Sigmoid colon (tissue), 7 donors: ENCODE measurements at places on chromosomes 2 and 18. TPM values are rescaled to one million over a fixed set of nuclear protein-coding genes. Genes with fewer than 3 reads are reported as not detected.

DNA sequence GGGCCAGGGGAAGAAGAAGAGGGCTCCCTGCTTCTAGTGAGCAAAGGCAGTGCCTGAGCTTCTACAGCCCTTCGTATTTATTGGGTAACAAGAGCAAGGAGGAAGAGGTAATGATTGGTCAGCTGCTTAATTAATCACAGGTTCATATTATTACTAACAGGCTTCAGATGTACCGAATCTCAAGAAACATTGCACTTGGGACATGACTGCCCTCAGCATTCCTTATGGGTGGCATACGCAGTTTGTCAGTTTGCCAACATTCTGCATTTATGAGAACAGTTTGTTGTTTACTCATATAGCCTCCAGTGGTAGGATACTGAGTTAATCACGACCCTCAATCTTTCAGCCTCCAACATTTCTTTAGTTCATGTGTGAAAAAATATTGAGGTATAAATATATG, 84.5 kb downstream of the HIBCH start:
- H3K27ac ChIP-seq, result no peak overlapping the region
- no peak overlapping the region for H3K4me3 ChIP-seq
- no peak for DNase-seq
- no peaks in the 10 kb centered on the region for H3K4me1 ChIP-seq
- H3K27me3 ChIP-seq, result no peaks in the 10 kb centered on the region

- DNase-seq, result no peak
- H3K4me1 ChIP-seq, result no peaks in the 10 kb centered on the region
- H3K4me3 ChIP-seq, result no peak overlapping the region
Measured at GRCh38 chr2:68861330-68861729, 9.9 kb downstream of the BMP10 start.

DNA sequence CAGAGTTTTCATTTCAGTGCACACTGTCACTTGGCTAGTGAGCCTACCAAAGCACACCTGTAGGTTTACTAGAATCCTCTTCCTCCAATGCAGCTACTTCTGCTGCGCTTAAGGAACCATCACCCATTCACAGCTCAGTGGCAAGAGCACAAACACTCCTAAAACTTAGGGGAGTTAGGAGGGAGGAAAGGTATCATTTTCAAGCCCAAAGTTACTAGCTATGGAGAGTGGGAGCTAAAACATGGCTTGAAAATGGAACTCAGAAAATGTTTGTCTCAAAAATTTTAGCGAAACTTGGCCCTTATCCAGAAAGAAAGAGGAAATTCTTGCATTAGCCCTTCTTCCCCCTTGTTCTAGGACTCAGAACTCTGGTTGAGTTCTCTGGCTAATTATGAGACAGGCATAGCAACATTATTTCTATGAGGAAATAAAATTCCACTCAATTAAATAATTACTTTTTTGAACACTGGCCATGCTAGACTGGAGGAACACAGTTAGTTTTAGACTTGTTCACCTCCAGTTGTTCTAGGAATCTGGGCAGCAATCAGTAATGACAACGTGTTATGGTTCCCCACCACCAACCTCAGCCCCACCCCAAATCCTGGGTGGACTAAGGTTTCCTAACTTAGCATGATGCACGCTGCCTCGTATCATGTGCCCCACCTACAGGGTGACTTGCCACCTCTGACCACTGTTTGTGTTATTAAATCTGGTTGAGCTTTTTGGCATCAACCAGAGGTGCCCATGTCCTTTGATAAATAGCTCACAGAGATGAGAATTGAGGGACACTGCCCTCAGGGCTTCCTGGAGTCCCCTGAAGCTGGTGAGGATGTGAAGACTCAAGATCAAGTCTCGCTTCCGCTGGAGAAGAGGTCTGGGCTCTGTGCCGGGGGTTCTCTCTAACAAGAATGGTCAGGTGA, 32.8 kb downstream of the LPIN2 start:
- H3K27ac ChIP-seq, result peak overlapping the region; percentile 77
- no peak overlapping the region for H3K4me3 ChIP-seq
- peaks cover 74% of the 10 kb centered on the region for H3K4me1 ChIP-seq
- no peaks in the 10 kb centered on the region for H3K27me3 ChIP-seq

NXPH2 gene
- total RNA-seq, result not detected

ALPG gene
- total RNA-seq, result not detected

DNA sequence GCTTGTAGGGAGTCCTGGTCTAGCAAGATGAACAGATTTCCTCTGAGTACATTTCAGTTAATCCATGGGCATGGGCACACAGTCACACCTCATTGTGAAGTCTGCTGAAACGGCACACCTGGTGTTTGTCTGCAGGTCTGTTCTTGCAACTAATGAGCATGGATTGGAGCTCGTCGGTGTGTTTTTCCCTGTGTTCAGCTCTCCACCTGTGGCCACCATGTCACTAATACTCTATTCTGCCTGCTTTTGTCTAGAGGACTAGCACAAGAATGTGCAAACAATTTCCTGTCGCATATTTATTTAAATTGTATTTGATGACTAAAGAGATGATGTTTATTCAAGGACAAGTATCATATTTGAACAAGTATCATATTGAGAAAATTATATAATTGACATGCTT, 24.5 kb upstream of the PPP4R1 start:
- H3K4me1 ChIP-seq, result peaks cover 14% of the 10 kb centered on the region
- no peak overlapping the region for H3K27ac ChIP-seq
- no peak overlapping the region for H3K4me3 ChIP-seq
- DNase-seq, result no peak

- H3K4me1 ChIP-seq, result no peaks in the 10 kb centered on the region
- no peak overlapping the region for H3K4me3 ChIP-seq
- no peaks in the 10 kb centered on the region for H3K36me3 ChIP-seq
- no peak overlapping the region for H3K27ac ChIP-seq
- no peak for DNase-seq
Measured at GRCh38 chr2:104889291-104889959, 35.5 kb downstream of the POU3F3 start.

DNA sequence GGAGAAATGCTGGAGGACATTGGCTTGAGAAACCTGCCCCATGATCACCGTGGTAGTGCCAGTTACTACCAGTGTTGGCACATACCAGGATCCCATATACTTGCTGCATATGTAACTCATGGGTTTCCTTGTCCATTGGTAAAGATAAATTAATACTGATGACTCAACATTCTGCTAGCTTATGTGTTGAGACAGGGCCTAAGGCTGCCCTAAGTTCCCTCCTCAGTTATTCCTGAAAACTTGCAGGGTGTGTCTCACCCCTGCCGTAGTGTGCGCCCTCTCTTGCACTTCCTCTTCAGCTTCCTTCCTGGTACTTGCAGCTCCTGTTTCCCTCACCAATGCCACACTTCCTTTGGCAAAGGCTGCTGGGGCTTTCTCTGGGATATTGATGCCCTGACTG, 4.3 kb upstream of the INO80C start:
- no peak for DNase-seq
- H3K27ac ChIP-seq, result no peak overlapping the region
- no peaks in the 10 kb centered on the region for H3K27me3 ChIP-seq
- H3K4me1 ChIP-seq, result peaks cover 5% of the 10 kb centered on the region

TSPYL6 gene
- not detected for total RNA-seq

DNA sequence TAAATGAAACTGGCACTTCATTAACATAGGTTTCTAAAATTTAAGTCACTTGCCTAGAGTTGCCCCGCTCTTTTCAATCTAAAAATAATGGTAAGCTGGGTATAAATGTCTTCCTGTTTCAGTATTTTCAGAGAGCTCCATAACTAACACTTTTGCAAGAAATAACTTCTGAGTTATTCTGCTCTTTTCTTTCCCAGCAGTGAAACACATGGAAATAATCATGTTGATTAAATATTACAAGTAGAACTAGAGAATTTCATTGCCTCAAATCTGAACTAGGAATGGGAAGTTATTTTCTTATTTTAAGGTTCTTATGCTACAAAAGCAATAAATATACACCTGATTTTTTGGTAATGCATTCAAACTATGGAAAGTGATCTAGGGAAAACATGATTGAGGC, 257.4 kb downstream of the IKZF2 start:
- H3K4me1 ChIP-seq, result no peaks in the 10 kb centered on the region
- no peak overlapping the region for H3K27ac ChIP-seq
- no peaks in the 10 kb centered on the region for H3K27me3 ChIP-seq
- no peak overlapping the region for H3K4me3 ChIP-seq
- H3K36me3 ChIP-seq, result no peaks in the 10 kb centered on the region

ZFAND2B gene
- total RNA-seq, result 45.9 TPM

- no peaks in the 10 kb centered on the region for H3K4me1 ChIP-seq
- no peak overlapping the region for H3K27ac ChIP-seq
- H3K4me3 ChIP-seq, result no peak overlapping the region
- no peaks in the 10 kb centered on the region for H3K27me3 ChIP-seq
- H3K36me3 ChIP-seq, result peaks cover 6% of the 10 kb centered on the region
Measured at GRCh38 chr2:171846894-171847293, 47.1 kb downstream of the SLC25A12 start.

GRCh38 chr2:209581040-209581439, 157.2 kb downstream of the MAP2 start:
- no peak overlapping the region for H3K4me3 ChIP-seq
- DNase-seq, result no peak
- no peaks in the 10 kb centered on the region for H3K27me3 ChIP-seq
- H3K4me1 ChIP-seq, result no peaks in the 10 kb centered on the region
- H3K36me3 ChIP-seq, result no peaks in the 10 kb centered on the region

DNA sequence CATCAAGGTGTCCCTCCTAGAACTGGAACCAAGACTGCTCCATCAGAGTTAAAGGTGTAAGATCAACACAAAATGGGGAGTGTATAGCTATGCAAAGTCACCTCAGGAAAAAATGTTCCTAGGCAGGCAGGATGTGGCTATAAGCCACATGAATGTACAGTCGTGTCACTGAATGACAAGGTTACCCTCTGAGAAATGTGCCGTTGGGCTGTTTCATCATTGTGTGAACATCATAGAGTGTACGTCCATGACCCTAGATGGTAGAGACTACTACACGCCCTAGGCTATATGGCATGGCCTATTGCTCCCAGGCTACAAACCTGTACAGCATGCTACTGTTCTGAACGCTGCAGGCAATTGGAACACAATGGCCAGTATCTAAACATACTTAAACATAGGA, 24.5 kb downstream of the TYMS start:
- no peak overlapping the region for H3K27ac ChIP-seq
- DNase-seq, result no peak
- no peaks in the 10 kb centered on the region for H3K4me1 ChIP-seq
- no peaks in the 10 kb centered on the region for H3K27me3 ChIP-seq
- peaks cover 14% of the 10 kb centered on the region for H3K36me3 ChIP-seq
- H3K4me3 ChIP-seq, result no peak overlapping the region

ADRA2B gene
- 0.54 TPM for total RNA-seq

IL1RN gene
- not detected for total RNA-seq

- DNase-seq, result no peak
- H3K27ac ChIP-seq, result no peak overlapping the region
- no peaks in the 10 kb centered on the region for H3K4me1 ChIP-seq
- no peak overlapping the region for H3K4me3 ChIP-seq
- H3K36me3 ChIP-seq, result no peaks in the 10 kb centered on the region
- no peaks in the 10 kb centered on the region for H3K27me3 ChIP-seq
Measured at GRCh38 chr2:178707476-178707875, 99.7 kb downstream of the TTN start.

DNA sequence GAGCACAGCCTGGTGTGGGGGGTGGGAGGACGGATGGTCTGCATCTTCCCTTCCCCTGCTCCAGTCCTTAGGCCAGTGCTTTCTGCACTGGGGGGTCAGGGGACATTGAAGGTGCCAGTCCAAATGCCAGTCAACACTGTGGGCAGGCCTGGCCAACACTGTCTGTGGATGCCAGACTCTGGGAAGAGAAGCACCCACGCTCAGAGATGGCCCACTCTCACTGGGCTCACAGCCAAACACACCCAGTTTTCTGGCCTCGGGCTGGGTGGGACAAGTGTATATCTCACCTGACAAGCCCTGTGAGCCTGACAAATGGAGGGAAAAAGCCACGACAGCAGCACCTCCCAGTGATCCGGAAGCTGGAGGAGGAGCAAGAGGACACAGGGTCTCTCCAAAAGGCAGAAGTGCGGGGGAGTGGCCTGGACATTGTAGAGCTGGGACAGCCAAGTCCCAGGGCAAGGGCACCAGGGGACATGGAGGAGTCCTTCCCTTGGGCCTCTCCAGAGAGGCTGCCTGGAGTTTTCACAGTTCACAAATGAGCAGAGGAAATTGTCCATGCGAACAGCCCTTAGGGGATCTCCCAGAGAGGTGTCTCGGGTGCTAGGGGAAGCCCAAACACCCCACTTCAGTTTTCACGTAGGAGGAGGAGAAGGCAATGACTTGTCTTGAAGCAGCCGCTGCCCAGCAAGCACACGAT, 79.3 kb downstream of the SDC1 start:
- no peak for DNase-seq
- H3K27me3 ChIP-seq, result no peaks in the 10 kb centered on the region
- no peak overlapping the region for H3K27ac ChIP-seq
- no peaks in the 10 kb centered on the region for H3K4me1 ChIP-seq

DNA sequence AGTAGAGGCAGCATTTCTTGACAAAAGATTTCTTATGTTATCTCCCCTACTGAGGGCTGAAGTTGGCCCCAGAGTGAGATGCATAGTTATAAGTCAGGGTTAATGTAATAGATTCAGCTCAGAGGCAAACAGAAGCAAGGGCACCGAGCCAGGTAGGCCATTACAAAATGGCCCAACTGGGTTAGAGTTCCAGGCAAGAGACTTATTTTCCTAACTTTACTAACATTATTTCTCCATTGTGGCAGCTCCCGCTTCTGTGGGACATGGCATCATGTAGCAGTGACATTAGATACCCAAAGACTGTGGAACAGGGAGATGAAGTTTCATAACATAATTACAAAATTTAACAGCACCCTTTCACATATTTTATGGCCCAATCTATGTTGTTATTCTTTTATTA, 27.1 kb downstream of the TSPYL6 start:
- no peak overlapping the region for H3K27ac ChIP-seq
- no peaks in the 10 kb centered on the region for H3K4me1 ChIP-seq
- no peaks in the 10 kb centered on the region for H3K36me3 ChIP-seq
- H3K27me3 ChIP-seq, result no peaks in the 10 kb centered on the region

DNA sequence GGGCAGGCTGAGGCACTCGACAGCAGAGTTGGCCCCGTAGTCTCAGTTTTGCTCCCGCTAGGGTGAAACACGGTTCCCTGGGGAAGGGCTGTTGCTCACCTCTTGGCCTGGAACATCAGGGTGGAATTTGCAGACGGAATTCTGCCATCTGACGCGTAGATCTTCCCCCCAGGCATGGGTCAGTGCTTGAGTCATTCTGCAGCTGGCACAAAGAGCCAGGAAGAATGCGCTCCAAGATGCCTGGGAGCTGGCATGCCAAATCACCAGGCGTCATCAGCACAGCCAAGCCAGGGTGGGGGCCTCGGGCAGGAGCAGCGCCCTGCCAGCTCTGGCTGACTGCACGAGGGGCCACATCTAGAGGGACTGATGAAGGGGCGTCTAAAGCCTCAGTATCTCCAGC, 42.7 kb downstream of the ODC1 start:
- no peaks in the 10 kb centered on the region for H3K4me1 ChIP-seq
- peak overlapping the region; percentile 86 for H3K27ac ChIP-seq
- H3K27me3 ChIP-seq, result no peaks in the 10 kb centered on the region

- H3K27ac ChIP-seq, result no peak overlapping the region
- H3K4me1 ChIP-seq, result peaks cover 20% of the 10 kb centered on the region
- no peaks in the 10 kb centered on the region for H3K36me3 ChIP-seq
Measured at GRCh38 chr2:135050132-135050531, 2.0 kb upstream of the RAB3GAP1 start.

DNA sequence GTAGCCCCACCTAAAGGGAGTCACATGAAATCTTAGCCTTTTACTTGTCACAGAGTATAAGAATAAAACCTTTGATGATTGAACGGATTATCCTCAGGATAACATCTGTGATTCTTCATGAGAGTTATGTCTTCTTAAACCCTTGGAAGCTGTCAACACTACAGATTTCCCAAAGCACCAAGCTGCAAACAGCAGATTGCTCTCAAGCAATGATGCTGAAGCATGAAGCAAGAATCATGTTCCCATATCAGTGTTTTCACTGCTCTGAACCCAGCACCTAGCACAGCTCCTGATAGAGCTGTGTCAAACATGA, 47.6 kb upstream of the CELF4 start:
- peaks cover 2% of the 10 kb centered on the region for H3K27me3 ChIP-seq
- no peak for DNase-seq
- H3K27ac ChIP-seq, result no peak overlapping the region
- H3K4me3 ChIP-seq, result no peak overlapping the region

EHD3 gene
- 7.8 TPM for total RNA-seq

REG3A gene
- total RNA-seq, result not detected
